ENCODE measurements at places on chromosomes 5 and 9. TPM values are rescaled to one million over a fixed set of nuclear protein-coding genes. Genes with fewer than 3 reads are reported as not detected.

MARCHF11 gene
- total RNA-seq = 0.37 TPM

ZNF483 gene
- total RNA-seq = 46.8 TPM

TAF1L gene
- total RNA-seq = not detected

DNA sequence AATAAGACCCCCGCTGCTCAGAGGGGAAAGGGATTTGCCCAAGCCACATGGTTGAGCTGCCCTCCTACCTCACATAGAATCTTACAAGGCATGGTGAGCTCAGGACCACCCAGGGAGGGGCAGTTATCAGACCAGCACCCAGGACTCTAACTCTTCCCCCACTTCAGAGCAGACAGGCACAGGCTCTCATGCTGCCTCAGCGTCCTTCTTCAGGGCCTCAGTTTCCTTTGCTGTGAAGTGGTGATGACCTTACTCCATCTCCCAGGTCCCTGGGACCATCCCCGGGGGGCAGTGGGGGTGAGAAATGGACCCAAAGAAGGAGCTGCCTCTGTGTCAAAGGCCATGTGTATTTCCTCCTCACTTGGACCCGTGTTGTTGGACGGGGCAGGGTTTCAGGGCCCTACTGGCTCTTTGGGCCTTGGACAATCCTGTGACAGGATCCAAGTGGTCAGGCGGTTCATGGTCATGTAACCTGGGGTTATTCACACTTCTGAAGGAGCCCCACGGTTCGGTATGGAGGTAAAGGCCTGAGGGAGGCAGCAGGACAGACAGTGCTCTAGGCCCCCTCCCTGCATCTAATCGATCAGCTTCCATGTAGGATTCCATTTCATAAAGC, 31.7 kb upstream of the CSF1R start:
- DNase-seq = peak; percentile 16

ENTREP1 gene
- 21.3 TPM for total RNA-seq

SPATA31E1 gene
- total RNA-seq = 0.09 TPM

DNA sequence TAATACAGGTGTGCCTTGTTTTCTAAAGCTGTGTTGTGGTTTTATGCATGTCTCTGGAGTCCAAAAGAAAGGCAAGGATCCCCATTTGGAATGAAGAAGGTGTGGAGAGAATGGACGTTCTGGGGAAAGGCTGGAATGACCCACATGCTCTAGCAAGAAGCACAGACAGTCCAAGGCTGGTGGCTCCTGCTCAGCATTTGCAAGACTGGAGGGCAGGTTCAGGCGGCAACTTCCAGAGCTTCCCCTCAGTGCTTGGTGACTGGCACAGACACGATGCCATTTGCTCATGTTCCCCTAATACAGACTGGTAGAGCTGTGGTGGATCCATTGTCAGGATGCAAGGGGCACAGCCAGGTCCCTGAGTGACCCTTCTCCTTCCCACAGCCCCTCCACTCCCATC, 8.2 kb downstream of the SLC22A4 start:
- no peak for DNase-seq

GRCh38 chr5:113124914-113125313, 148.3 kb downstream of the DCP2 start:
- no peak for DNase-seq

GRCh38 chr9:124513376-124513994, 6.3 kb upstream of the NR5A1 start:
- DNase-seq = no peak

DNA sequence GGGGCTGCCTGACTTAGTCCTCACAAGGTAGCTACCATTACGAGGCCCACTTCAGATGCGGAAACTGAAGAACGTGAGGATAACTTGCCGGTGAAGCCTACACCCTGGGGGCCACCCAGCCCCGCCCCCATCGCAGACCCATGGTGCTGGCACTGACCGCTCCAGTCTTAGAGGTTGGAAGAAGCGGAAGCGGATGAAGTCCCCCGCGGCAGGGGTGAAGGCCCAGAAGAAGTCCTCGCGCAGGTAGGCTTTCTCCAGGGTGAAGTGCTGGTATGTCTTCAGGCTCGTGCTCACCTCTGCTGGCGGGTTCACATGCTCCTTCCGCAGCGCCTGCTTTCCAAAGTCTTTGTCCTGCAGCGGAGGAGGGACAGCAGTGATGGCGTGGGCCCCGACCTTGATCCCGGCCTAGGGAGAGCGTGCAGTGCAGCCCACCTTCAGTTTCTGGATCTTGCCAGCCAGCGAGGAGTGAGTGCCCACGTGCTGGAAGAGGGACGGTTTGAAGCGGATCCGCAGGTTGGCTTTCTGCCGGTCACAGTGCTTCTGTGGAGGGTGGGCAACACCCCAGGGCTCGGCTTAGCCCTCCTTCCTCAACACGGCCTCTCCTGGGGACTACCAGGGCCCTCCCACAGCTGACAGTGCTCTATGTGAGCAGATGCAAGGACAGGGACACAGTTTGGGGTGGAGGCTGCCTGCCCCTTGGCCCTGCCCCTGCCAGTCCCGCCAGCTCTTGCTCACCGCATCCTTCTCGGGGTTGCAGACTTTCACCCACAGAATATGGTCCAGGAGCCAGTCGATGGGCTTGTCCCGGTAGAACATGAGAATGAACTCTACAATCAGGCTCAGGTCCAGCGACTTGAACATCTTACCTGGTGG, 5.2 kb downstream of the LTC4S start:
- no peak for DNase-seq

- no peak for DNase-seq
Measured at GRCh38 chr9:86768020-86768419, 179.3 kb downstream of the GAS1 start.

DNA sequence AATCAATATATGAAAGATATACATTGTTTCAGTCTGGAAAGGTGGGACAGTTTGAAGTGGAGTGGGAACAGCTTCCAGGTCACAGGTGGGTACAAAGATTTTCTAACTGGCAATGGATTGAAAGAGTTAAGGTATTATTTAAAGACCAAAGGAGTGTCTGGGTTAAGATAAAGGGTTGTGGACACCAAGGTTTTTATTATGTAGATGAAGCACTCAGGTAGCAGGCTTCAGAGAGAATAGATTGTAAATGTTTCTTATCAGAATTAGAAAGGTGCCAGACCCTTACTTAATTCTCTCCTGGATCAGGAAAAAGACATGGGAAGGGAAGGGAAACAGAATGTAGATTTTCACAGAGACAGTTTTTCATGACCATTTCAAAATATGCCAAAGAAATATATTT, 1174.8 kb downstream of the MAT2B start:
- DNase-seq = peak; percentile 24

DNA sequence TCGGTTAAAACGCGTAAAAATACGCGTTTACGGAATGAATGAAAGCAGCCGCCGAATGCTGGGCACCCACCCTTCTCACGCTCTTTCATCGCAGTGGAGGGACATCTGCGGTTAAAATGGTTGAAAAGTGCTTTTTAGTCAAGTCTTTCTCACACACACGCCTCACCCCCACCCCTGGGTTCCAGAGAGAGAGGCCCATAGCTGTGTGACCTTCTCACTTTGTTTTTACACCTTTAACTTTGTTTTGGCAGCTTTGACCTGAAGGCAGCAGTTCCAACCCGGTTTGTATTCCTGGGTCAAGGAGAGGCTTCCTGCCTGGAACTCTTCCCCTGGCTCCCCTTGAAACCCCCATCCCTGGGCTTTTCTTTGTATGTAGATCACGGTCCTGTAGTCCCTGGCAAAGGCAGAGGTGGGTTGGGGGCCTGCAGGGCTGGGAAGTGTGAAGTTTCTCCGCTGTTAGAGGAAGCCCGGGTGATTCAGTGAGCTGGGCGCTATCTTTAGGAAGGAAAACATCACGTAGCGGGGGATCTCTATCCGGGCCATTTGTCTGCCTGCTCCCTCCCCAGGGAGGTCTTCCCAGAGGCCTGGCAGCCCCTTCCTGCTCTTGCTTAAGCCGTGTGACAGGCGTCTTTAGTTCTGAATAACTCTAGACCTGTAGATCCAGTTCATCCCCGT, 29.6 kb downstream of the SPRY4 start:
- peak; percentile 69 for DNase-seq

SARDH gene
- total RNA-seq = 5.3 TPM

DNA sequence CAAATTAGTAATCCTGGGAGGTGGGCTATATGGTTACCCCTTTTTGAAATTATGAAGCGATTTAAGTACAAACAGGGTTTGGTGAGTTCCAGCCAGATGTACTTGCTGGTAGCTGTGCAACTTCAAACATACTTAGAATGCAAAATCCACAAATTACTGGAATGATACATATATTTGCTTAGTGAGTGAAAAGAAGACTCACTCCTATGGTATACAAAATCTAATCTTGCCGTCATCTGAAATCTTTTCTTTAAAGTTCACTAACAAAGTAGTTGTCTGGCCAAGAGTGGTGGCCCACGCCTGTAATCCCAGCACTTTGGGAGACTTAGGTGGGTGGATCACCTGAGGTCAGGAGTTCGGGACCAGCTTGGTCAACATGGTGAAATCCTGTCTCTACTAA, 64.9 kb upstream of the TJP2 start:
- no peak for DNase-seq

DNA sequence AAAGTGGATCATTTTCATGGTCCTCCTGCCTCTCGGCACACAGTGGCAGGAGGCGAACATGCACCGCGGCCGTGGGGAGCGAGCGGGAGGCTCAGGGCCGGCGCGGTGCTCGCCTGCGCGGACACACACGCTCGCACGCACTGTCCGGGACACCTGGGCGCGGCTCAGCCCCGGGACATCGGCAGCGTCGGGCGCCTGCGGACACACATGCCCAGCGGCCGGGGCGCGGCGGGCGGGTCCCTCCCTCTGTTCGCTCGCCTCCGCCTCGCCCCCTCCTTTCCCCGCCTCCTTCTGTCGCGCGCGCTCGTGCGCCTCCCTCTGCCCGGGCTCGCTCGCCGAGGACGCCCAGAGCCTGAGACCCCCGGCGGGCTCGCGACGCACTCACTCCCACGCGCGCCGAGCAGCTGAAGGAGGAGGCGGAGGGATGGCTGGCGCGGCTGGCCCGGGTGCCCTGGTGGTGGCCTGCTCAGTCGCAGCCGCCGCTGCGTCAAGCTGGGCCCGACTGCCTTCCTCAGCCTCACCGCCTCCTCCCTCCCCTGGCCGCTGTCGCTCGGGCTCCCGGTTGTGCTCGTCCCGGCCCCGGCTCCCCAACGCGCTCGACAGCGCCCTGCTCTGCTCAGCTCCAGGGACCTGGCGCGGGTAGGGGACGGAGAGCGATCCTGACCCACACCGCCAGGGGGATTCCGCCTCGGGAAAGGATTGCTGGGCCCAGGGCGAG, at the start of gene FRMD3:
Gene FRMD3 (minus strand): TSS at position 230 of the 718 bp plus-strand sequence. CDS start 170 bp downstream, at position 60.
- DNase-seq = peak; percentile 85

GRCh38 chr9:91885746-91886413, 64.1 kb downstream of the ROR2 start:
- no peak for DNase-seq

DNA sequence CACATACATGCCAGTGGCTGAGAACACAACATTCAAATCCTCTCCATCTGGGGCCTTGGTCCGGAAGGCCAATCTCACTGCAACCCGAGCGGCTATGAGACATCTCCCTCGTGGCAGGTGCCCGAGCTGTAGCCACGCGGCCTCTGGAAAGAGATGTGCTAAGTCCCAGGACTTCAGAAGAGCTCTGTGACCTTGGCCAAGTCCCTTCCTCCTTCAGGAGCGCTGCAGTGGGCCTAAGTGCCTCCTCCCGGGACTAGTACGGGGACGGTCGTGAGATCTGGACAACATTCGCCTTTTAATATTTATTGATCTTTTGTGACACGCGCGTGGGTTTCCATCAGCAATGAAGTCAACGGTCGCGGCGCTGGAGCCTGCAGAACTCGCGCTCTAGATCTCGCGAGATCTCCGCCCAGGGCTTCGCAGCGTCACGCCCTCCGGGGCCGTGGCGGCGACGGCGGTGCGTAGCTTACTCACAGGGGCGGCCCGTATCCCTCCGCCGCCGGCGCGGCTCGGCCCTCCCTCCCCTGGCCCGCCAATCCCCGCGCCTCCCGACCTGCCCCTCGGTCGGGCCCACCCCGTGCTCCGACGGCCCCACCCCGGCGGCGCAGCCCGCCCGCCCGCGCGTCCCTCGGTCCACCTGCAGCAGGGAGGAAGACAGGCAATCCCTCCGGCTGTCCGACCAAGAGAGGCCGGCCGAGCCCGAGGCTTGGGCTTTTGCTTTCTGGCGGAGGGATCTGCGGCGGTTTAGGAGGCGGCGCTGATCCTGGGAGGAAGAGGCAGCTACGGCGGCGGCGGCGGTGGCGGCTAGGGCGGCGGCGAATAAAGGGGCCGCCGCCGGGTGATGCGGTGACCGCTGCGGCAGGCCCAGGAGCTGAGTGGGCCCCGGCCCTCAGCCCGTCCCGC, at the start of gene UBE2D2:
Gene UBE2D2 (plus strand): TSS at position 588 of the 903 bp plus-strand sequence. CDS start 453 bp downstream, outside the sequence.
- DNase-seq = peak; percentile 96

IFNA2 gene
- not detected for total RNA-seq

DNA sequence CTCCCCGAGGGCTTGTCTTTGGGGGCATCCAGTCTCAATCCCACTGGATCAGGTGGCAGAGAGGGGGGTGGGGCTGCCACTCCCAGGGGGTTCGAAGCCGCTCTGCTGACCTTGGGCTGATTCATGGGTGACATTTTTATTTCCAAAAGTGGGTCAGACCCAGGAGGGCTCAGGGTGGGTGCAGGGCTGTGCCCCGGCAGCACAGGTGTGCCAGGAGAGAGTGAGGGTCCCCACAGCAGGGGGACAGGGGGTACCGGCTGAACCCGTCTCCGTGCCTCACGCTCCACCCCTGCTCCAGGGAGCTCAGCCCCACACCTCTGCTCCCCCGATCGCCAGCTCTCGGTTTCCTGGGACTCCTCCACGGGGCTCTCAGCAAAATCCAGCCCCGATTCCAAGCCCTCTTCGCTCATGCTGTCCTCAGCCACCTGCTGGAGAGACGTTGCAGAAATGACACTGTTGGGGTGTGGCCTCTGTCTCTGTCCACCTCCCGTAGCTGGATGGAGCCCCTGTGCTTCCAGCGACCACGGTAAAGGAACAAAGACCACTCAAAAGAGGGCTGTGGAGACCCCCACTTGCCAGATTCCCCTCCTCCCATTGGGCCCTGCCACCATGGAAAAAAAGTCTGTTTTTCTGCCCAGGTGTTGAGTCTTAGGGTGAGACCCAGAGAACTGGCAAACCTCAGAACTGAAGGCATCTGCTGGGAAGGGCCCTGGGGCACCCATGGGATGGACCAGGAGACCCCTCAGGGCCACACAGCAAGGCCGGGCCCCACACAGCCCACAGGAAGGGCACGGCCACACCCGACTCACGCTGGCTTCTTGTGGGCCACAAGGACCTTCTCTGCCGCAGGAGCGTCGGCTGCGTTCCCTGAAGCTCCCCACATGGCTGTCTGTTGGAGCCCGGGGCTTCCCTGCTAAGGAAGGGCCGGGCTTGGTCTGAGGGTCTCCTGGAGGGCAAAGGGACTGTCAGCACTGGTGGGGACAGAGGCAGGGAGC, 10.6 kb upstream of the QSOX2 start:
- no peak for DNase-seq

GRCh38 chr9:77440057-77440456, 208.1 kb downstream of the GNA14 start:
- peak; percentile 73 for DNase-seq

DNA sequence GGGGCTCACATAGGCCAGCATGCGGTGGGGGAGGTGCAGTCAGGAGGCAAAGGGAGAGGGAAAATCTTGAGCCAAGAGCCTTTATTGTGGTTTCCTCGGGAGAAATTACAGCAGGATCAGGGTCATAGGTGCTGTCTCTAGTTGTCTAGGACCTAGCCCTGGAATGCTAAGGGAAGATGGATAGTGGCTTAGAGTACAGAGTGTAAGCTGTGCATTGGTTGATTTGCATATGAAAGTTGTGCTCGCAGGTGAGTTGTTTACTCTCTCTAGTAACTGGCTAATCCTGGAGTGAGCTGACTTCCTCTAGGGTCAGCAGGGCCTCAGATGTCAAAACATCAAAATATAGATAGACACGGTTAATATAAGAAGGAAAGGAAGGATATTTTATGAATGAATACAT, 877.7 kb downstream of the TLE4 start:
- DNase-seq = no peak

MTRR gene
- 69.6 TPM for total RNA-seq

MTAP gene
- total RNA-seq = 102 TPM

GRCh38 chr9:15249042-15249818, 57.8 kb downstream of the TTC39B start:
- no peak for DNase-seq

C5orf22 gene
- total RNA-seq = 33.5 TPM
